Activated CD4-positive, alpha-beta T cell treated with anti-CD3 and anti-CD28 coated beads, Interleukin-2, Interleukin-6, amounts not matched to agents 100 ng/mL and 50 ng/mL, durations not matched to agents 16 hours and 8 hours (primary cell): ENCODE measurements at places on chromosomes 6 and 20.
A peak's percentile ranks its signal among the peaks of the same experiment; 100 is the strongest.

DNA sequence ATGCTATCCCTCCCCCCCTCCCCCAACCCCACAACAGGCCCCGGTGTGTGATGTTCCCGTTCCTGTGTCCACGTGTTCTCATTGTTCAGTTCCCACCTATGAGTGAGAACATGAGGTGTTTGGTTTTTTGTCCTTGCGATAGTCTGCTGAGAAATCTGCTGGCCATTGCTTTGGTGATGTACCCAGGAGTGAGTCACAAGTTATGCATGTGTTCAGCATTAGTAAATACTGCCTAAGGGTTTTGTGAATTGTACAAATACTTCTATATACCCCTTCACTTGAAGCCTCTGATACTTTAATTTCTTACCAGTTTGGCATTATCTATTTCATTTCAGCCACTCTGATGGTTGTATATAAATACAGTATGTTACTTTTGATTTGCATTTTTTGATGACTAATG lies 711.3 kb upstream of the GJE1 start:
- no peak for DNase-seq

DNA sequence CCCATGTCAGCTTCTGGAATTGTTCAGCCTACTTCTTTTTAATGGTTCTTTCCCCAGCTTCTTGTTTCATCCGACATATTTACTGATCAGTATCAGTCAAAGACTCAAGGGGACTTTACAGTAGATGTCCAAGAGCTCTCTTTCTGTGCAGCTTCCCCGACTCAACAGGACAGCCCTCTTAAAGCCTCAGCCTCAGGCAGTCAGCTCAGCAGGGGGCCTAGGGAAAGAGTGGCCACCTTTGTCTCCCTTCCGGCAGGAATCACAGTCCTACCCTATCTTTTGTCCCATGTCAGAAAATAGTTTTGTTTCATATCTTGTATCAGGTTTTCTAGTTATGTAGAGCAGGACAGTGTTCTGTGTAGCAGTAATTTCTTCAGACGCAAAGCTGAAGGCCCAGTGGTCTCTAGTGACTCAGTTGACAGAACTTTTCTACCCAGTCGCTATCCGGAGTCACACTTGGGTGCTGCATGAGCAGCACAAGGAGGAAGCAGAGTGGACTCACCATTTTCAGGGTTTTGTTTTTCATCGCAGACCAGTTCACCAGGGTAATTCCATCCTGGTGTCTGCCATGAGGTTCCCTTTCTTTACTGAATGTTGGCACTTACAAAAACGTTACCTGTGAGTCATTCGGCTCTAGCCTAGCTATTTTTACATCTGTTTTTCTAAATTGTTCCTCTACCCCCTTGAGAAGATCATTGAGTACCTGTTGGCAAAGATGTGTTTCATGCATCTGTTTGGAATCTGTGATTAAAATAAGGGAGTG lies 47.7 kb downstream of the SPATA2 start:
- DNase-seq, result no peak

GRCh38 chr6:4185419-4185818 lies 50.0 kb upstream of the ECI2 start:
- DNase-seq, result peak; percentile 88

DNA sequence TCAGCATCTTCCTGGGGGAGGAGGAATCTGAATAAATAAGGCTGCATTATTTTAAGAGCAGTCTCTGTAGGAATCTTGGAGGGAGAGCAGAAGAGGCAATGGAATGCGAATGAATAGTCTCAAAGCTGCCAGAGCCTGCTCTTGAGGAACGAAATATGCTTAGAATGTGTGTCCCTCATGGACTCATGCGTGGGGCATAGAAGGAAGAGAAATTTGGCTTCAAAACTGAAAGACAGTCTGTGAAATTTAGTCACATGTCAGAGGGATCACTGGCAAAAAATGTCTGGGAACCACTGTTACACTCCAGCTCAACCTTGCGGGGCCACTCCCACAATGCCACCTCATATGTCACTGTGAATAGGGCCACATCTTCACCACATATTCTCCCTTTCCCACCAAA lies 95.5 kb downstream of the GJA10 start:
- DNase-seq, result no peak

DNA sequence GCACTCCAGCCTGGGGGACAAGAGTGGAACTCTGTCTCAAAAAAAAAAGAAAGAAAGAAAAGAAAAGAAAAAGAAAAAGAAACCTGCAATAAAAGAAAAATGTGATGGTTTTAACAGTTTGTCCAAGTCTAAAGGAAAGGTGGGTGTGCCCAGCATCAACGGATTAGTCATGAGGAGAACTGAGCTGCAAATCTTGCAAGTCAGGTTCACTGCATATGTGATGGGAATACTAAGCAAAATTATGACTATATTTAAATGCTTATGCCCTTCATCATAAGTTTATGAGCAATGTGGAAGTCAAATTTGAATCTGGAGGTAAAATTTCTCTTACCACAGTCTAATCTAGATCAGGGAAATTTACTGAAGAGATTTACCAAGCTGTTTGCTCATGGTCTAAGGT lies 13.1 kb upstream of the CDK19 start:
- no peak for DNase-seq
